ENCODE measurements at places on chromosomes 3 and 15. TPM values are rescaled to one million over a fixed set of nuclear protein-coding genes. Genes with fewer than 3 reads are reported as not detected.

Gene COPS2
- polyA plus RNA-seq: 64.6 TPM

Gene AHSG
- not detected for polyA plus RNA-seq

Gene KBTBD13
- not detected for polyA plus RNA-seq

Gene MEX3B
- polyA plus RNA-seq: 4.2 TPM

Gene TIGIT
- polyA plus RNA-seq: not detected

Gene ITIH1
- not detected for polyA plus RNA-seq

Gene CCRL2
- polyA plus RNA-seq: not detected

Gene SLC51B
- 12.2 TPM for polyA plus RNA-seq
